Cortex of kidney (tissue), 1 donor: ENCODE measurements at places on chromosomes 4 and X.

GRCh38 chr4:140212646-140213045 lies 58.7 kb upstream of the MAML3 start:
- DNase-seq = no peak

GRCh38 chr4:8245884-8246833 lies 23.4 kb upstream of the HTRA3 start:
- no peak for DNase-seq

- no peak for DNase-seq
Measured at GRCh38 chr4:110639207-110640090, 16.6 kb upstream of the PITX2 start.

DNA sequence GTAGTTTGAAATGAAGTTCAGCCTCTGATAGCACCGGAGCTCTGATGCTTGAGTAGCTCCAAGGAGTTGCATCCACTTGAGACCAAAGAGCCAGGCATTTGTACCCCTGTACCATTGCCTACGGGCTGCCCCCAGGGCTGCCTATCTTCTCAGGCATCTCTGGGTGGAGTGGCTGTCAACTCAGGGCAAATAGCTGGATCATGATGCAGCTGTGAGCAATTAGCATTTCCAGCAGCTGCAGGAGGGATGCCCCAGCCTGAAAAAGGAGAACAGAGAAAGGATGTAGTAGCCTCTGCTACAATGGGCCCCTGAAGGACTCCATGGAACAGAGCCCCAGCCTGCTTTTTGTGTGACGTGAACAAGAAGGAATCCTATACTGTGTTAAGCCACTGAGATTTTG lies 492.6 kb downstream of the BCOR start:
- DNase-seq = no peak

DNA sequence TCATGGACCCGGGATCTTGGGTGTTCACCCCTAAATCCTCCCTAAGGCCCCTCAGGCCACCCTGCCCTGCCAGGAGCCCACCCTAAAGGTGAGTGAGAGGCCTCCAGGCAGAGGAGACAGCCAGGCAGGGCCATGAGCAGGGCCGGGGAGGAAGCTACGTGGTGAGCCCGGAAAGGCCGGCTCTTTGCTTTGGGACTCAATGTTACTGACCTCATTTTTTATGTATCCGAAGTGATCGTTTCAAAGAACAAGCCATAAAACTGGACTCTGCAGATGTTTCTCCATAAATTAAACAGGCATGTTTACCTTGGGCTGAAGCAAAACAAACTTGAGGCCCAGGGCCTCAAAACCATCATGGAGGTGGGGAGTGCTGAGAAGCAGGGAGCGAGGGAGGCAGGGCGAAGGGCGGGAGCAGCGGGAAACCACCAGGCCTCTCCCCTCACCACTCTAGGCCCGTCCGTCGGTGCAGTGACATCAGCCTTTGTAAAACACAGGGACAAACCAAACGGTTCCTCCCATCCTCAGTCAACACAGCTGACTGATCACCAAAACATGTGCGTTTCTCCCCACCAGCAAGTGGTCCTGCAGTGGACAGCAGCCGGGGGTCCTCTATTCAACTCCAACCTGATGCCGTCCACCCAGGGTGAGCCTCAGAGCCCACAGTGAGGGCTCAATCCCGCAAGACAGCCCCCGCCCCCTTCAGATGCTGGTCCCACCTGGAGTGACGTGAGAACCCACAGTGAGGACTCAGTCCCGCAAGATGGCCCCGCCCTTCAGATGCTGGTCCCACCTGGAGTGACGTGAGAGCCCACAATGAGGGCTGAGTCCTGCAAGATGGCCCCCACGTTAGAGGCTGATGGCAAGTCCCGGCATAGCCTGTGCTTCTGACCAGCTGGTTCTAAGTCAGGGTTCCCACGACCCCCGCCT lies 102.9 kb upstream of the LRPAP1 start:
- no peak for DNase-seq

DNA sequence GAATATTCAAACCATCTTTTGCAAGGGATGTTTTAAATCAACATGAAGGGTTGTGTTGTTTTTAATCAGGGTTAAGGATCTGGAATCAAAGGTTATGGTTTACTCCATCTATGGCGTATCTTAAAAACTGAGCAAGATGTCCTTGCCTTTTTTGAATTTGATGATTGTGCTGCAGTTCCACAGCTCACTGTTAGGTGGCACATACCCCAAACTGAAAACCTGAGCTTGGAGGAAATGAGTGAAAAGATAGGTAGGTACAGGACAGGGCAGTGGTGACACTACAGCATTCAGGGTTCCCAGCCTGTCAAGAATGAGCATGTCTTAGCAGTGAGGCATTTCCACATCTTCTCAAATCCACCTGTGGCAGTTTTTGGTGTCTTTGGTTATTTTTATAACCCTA lies 13.1 kb upstream of the EOLA1 start:
- DNase-seq = no peak

- no peak for DNase-seq
Measured at GRCh38 chr4:41070516-41071281, 143.6 kb downstream of the APBB2 start.

DNA sequence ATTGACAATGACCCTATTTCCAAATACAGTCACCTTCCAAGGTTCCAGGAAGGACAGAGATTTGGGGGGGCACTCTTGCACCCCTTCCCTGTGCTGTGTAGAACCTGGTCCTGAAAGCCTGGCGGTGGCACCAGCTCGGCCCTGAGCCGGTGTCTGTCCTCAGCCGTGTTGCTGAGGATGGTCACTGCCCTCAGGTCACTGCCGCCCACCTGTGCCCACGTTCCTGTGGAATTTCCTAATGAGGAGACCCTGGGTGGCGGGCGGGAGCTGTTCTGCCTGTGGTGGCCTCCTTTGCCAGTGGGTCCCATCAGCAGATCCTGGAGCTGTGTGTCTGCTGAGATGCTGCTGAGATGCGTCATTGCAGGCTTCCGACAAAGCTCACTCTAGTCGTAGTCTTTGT lies 32.9 kb downstream of the NELFA start:
- DNase-seq = no peak

- DNase-seq = no peak
Measured at GRCh38 chr4:43853565-43854264, 594.9 kb downstream of the KCTD8 start.

DNA sequence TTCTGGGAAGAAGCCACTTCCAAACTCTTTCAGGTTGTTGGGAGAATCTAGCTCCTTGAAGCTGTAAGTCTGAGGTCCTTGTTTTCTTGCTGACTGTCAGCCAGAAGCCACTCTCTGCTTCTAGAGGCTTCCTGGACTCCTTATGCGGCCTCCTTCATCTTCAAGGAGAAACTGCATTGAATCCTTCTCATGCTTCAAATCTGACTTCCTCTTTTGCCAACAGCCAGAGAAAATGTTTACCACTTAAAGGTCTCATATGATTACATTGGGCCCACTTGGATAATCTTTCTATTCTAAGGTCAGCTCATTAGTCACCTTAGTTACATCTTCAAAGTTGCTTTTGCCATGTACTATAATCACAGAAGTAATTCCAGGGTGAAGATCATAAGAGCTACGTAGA lies 327.0 kb downstream of the HNRNPD start:
- DNase-seq = no peak

GRCh38 chrX:120486786-120487185 lies 17.7 kb upstream of the LAMP2 start:
- DNase-seq = no peak

GRCh38 chrX:120617996-120618630 lies 11.7 kb downstream of the C1GALT1C1 start:
- DNase-seq = no peak

DNA sequence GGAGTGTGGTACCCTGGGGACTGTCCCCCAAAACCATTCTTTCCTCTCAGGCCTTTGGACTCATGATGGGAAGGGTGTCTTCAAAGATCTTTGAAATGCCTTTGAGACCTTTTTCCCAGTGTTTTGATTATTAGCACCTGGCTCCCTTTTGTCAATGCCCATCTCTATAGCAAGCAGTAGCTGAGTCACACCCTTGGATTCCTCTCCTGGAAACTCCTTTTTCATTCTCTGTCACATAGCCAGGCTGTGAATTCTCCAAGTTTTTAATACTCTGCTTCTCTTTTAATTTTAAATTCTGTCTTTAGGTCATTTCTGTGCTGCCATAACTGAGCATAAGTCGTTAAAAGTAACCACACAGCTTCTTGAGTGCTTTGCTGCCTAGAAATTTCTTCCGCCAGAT lies 29.7 kb downstream of the IL21 start:
- no peak for DNase-seq

DNA sequence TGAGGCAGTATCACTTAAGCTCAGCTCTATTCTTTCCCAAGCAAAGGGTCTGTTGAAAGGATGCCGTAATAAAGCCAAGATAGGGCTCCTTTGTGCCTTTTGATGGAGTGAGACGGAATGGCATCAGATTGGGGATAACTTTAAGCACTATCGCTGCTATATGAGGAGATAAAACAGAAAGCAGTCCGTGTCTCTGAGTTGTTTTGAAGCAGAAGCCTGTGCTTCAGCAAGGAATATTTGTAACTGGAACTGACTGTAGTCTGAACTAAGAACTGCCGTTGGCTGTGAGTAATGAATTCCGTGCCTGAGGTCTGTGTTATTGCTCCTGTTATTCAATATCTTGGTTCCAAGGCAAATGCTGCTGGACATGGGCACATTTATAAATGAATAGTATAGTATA lies 297.4 kb downstream of the ANKRD50 start:
- no peak for DNase-seq

DNA sequence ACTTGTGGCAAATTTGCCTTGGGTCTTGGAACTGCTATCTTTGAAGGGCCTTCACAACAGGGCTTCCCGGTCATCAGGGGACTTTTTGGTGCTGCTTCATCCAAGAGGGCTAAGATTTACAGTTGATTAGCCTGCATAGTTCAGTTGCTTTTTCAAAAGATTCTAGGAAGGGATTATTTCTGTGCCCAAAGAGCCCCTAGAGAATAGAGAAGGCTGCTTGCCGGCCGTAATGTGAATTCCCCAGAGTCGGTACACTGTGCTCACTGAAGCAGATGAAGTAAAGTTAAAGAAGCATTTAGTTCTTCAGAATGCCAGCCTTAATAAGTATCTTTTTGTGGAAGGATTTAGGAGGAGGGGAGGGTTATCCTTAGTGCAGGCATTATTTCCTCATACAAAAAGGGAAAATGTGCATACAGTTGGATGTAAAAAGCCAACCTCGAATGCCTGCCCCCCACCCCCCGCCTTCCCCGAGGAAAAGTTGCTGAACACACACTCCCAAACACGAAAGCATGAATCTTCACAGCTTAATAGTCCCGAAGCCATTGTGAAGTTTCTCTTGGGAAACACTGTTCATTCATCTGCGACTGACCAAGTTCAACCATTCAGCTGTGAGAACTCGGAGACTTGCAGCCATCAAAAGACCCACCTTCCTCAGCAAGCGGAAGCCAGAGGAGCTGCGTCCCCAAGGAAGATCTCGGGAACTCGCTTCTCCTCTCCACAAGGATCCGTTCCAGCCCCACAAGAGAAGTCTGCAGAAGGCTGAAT lies 47.6 kb downstream of the ANOS1 start:
- DNase-seq = no peak

- no peak for DNase-seq
Measured at GRCh38 chr4:32135642-32136041, 1415.5 kb downstream of the PCDH7 start.

DNA sequence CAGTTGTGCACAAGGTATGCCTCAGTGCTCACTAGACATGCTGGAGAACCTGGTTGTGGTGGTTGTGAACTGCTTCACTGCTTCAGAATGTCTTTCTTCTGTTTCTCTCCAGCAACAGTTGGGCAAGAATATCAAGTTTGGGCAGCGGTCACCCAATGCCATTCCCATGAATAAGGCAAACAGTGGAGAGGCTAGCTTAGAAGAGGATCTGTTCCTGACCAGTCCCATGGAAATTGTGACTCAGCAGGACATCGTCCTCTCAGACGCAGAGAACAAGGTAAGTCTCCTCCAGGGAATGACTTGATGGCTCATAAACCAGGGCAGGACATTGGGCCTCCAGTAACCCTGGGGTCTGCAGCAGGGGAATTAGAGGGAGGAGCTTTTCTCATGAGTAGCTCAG lies 79.9 kb downstream of the AASDH start:
- no peak for DNase-seq

DNA sequence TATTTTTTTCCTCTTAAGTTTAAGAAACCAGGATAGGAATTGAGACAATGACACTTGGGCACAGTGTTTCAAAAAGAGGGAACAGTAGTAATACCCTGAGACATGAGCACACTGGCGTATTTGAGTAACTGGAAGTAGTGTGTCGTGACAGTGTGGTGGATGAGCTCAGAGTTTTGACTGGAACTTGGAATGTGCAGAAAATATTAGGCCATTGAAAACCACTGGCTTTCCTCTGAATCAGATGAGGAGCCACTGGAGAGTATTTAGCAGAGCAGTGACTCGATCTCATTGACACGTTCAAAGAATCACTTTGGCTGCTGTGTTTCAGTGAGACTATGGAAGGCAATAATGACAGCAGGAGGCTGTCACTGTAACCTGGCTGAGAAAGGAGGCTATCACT lies 1531.2 kb downstream of the STIM2 start:
- no peak for DNase-seq

DNA sequence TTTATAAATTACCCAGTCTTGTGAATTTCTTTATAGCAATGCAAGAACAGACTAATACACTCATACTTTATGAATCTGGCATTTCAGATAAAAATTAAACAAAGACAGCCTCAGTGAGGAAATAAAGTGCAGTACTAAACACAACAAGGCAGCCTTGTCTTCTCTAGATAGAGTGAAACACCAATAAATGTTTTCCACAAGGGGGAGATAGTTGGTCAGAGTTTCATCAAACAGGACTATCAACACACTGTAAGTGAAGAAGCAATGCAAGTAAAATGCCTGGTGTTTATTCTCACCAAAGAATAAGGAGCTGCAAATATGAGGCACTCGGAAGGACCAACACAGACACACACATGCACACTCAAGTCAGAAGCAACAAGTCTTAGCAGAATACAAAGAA lies 62.8 kb downstream of the FAM9B start:
- DNase-seq = no peak
